ENCODE measurements at places on chromosomes 16 and 17. TPM values are rescaled to one million over a fixed set of nuclear protein-coding genes. Genes with fewer than 3 reads are reported as not detected.
A peak's percentile ranks its signal among the peaks of the same experiment; 100 is the strongest.

The ASPA gene
- total RNA-seq: 4.7 TPM

The C17orf50 gene
- not detected for total RNA-seq

The DLX4 gene
- not detected for total RNA-seq

The PRSS33 gene
- total RNA-seq: not detected

The EEF2K gene
- 11.5 TPM for total RNA-seq

The CES1 gene
- total RNA-seq: 8.4 TPM

The CSH1 gene
- total RNA-seq: not detected

The PIK3R6 gene
- total RNA-seq: 0.37 TPM

The MYH1 gene
- total RNA-seq: not detected

The BIRC5 gene
- 0.42 TPM for total RNA-seq

The MT1H gene
- 4.4 TPM for total RNA-seq

- no peak overlapping the region for H3K4me3 ChIP-seq
- H3K36me3 ChIP-seq: peaks cover 2% of the 10 kb centered on the region
- H3K27ac ChIP-seq: no peak overlapping the region
- no peak for DNase-seq
- no peaks in the 10 kb centered on the region for H3K4me1 ChIP-seq
These were observed 15.3 kb downstream of the ITGAM start for GRCh38 chr16:31274831-31275816.

DNA sequence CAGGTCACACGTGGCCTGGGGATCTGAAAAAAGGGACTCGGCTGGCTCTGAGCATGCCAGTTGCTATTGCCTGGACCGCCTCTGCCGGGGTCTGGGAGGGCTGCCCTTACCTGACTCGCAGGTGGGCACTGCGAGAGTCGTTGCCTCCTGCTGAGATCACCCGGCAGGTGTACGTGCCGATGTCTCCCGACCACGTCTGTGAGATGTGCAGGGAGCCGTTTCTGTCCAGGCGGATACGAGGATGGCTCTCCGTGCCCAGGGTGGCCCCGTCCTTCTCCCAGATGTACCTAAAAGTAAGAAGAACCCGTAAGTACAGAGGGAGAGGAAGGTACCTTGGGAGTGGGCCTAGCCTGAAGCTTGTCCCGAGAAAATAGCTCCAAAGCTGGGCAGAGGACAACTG is 112.0 kb upstream of the CDC42EP4 start:
- no peak overlapping the region for H3K4me3 ChIP-seq
- no peak for DNase-seq
- H3K27ac ChIP-seq: no peak overlapping the region
- H3K27me3 ChIP-seq: no peaks in the 10 kb centered on the region

GRCh38 chr17:16459855-16460550 is 32.0 kb downstream of the LRRC75A start:
- peaks cover 9% of the 10 kb centered on the region for H3K4me1 ChIP-seq
- no peak overlapping the region for H3K4me3 ChIP-seq
- no peaks in the 10 kb centered on the region for H3K36me3 ChIP-seq

- no peaks in the 10 kb centered on the region for H3K4me1 ChIP-seq
- no peak overlapping the region for H3K27ac ChIP-seq
- H3K4me3 ChIP-seq: no peak overlapping the region
- no peaks in the 10 kb centered on the region for H3K36me3 ChIP-seq
- DNase-seq: no peak
These were observed 290.5 kb upstream of the FOXF1 start for GRCh38 chr16:86219655-86220445.

GRCh38 chr17:1007310-1008007 is 10.5 kb downstream of the TIMM22 start:
- DNase-seq: no peak
- H3K4me3 ChIP-seq: no peak overlapping the region
- no peaks in the 10 kb centered on the region for H3K27me3 ChIP-seq

- H3K36me3 ChIP-seq: no peaks in the 10 kb centered on the region
- H3K27ac ChIP-seq: no peak overlapping the region
- H3K27me3 ChIP-seq: no peaks in the 10 kb centered on the region
- no peak overlapping the region for H3K4me3 ChIP-seq
These were observed 387.8 kb upstream of the SALL1 start for GRCh38 chr16:51538707-51539498.

DNA sequence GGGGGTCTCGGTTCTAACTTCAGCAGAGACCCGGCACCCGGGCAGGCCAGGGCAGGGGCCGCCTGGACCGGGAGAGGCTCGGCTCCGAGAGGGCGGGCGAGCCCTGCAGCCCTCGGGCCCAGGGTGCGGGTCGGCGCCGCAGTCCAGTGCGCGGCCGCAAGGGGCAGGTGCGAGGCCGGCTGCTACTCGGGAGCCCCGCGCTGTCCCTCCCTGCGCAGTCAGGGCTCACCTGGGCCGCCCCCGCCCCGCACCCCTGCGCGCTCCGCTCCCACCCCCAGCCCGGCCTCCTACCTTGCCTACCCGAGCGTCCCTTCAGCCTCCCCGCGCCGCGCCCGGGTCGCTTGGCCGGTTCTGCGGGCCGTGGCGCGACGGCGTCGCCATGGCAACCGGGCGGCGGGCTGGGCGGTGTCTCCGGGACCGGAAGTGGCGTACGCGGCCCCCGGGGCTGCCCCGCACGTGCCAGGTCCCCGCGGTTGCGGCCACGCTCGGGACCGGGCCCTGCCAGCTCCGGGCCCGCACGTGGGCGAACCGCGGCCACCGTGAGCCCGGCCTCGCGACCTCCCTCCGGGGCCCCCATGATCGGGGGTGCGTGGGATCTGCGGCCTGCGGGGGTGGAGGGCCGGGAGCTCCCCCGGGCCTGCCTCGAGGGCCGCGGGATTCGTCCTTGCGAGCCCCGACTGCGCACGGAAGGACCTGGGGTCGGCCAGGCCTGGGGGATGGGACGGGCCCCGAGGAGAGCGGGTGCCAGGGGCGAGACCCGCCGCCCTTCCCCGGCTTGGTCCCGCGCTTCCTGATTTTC is at the start of gene CYB561:
Gene CYB561 (minus strand): TSS at position 353 of the 799 bp plus-strand sequence. CDS start 8,759 bp downstream, outside the sequence.
- H3K27ac ChIP-seq: peak within 1 kb of the TSS; percentile 75
- peak; percentile 60 for DNase-seq
- H3K27me3 ChIP-seq: no peaks in the 10 kb centered on the region
- no peaks in the 10 kb centered on the region for H3K36me3 ChIP-seq
- H3K4me1 ChIP-seq: peaks cover 7% of the 10 kb centered on the region

GRCh38 chr16:15874745-15875314 is 13.6 kb downstream of the CEP20 start:
- no peak for DNase-seq
- H3K4me3 ChIP-seq: no peak overlapping the region
- no peaks in the 10 kb centered on the region for H3K4me1 ChIP-seq
- H3K27ac ChIP-seq: no peak overlapping the region
- peaks cover 6% of the 10 kb centered on the region for H3K36me3 ChIP-seq

GRCh38 chr17:27523712-27524111 is 67.5 kb downstream of the KSR1 start:
- no peaks in the 10 kb centered on the region for H3K27me3 ChIP-seq
- no peak overlapping the region for H3K4me3 ChIP-seq
- H3K4me1 ChIP-seq: peaks cover 6% of the 10 kb centered on the region
- no peak overlapping the region for H3K27ac ChIP-seq
- no peak for DNase-seq

- no peaks in the 10 kb centered on the region for H3K36me3 ChIP-seq
- no peak for DNase-seq
- no peaks in the 10 kb centered on the region for H3K4me1 ChIP-seq
- no peaks in the 10 kb centered on the region for H3K27me3 ChIP-seq
These were observed 5.7 kb downstream of the ATP2C2 start for GRCh38 chr16:84373907-84374489.

- no peaks in the 10 kb centered on the region for H3K36me3 ChIP-seq
- no peak overlapping the region for H3K4me3 ChIP-seq
- no peaks in the 10 kb centered on the region for H3K27me3 ChIP-seq
- DNase-seq: no peak
- peaks cover 15% of the 10 kb centered on the region for H3K4me1 ChIP-seq
These were observed 10.9 kb downstream of the UBALD2 start for GRCh38 chr17:76276069-76276431.

DNA sequence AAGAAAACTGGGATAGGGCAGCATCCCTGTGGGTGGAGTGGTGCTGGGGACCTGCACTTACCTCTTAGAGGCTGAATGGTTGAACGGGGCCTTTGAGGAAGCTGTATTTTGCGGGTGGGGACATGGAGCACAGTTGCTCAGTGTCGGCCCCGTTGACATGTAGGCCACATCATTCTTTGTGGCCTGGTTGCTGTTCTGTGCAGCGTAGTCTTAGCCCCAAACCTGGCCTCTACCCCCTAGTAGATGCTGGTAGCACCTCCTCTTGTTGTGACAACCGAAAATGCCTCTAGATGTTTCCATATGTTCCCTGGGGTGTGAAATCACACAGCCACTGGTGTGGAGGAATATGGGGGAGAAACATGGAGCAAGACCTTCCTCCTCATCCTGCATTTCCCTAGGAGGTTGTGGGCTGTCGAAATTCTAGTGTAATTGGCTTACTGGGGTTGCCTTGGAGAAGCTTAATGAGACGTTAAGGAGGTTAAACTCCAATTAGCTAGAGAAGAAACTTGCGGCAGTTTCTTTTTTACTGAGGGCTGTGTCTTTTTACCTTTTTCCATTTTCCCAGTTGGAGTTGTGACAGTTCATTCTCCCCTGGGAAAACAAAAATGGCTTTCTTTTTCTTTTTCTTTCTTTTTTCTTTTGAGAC is 9.4 kb downstream of the ABCC1 start:
- H3K27ac ChIP-seq: no peak overlapping the region
- no peaks in the 10 kb centered on the region for H3K27me3 ChIP-seq
- no peaks in the 10 kb centered on the region for H3K4me1 ChIP-seq
- H3K36me3 ChIP-seq: no peaks in the 10 kb centered on the region
- no peak overlapping the region for H3K4me3 ChIP-seq
- no peak for DNase-seq

- H3K27ac ChIP-seq: peak within 1 kb of the TSS; percentile 98
- H3K4me3 ChIP-seq: peak within 1 kb of the TSS; percentile 83
- peak; percentile 90 for DNase-seq
- peaks cover 26% of the 10 kb centered on the region for H3K4me1 ChIP-seq
- H3K36me3 ChIP-seq: no peaks in the 10 kb centered on the region
These were observed at the start of gene SIAH1 for GRCh38 chr16:48385253-48386150. Gene SIAH1 (minus strand): TSS chr16:48385413. CDS start chr16:48362428, 22,985 bp downstream.

- no peak for DNase-seq
- no peaks in the 10 kb centered on the region for H3K36me3 ChIP-seq
- H3K4me3 ChIP-seq: no peak overlapping the region
- H3K27ac ChIP-seq: no peak overlapping the region
- no peaks in the 10 kb centered on the region for H3K4me1 ChIP-seq
These were observed 105.0 kb downstream of the ABCC6 start for GRCh38 chr16:16118337-16118736.

GRCh38 chr17:19672009-19672750 is 23.6 kb downstream of the ALDH3A2 start:
- DNase-seq: peak; percentile 46
- H3K4me3 ChIP-seq: no peak overlapping the region
- H3K27ac ChIP-seq: peak overlapping the region; percentile 62
- H3K4me1 ChIP-seq: peaks cover 29% of the 10 kb centered on the region
- no peaks in the 10 kb centered on the region for H3K27me3 ChIP-seq

- H3K4me1 ChIP-seq: no peaks in the 10 kb centered on the region
- H3K36me3 ChIP-seq: no peaks in the 10 kb centered on the region
- H3K27ac ChIP-seq: no peak overlapping the region
- DNase-seq: no peak
- peaks cover 3% of the 10 kb centered on the region for H3K27me3 ChIP-seq
These were observed 83.7 kb upstream of the CRHR1 start for GRCh38 chr17:45700171-45701090.

DNA sequence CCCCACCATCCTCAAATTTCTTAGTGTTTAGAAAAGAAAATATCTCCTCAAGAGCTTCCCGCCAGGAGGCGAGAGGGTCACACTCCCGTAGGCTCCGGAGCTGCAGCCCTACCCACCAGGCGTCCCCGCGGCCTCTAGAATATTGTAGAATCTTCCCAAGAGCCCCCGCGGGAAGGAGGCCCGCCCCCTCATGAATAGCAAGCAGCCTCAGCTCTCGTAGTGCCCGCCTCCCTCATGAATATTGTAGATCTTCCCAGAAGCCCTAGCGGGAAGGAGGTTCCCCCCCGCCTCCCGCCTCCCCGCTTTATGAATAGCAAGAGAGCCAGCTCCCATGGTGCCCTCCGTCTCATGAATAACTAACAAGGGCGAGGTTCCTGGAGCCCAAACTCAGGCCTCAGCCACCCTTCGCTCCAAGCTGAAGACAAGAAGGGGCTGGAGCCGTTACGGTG is at the start of gene FBXO47:
Gene FBXO47 (minus strand): TSS at position 114 of the 449 bp plus-strand sequence. CDS start 4,378 bp downstream, outside the sequence.
- H3K36me3 ChIP-seq: no peaks in the 10 kb centered on the region
- H3K27ac ChIP-seq: peak within 1 kb of the TSS; percentile 61
- peaks cover 2% of the 10 kb centered on the region for H3K4me1 ChIP-seq
- peak; percentile 79 for DNase-seq
- H3K27me3 ChIP-seq: no peaks in the 10 kb centered on the region

- DNase-seq: no peak
- no peaks in the 10 kb centered on the region for H3K27me3 ChIP-seq
- H3K4me3 ChIP-seq: no peak overlapping the region
- H3K4me1 ChIP-seq: no peaks in the 10 kb centered on the region
These were observed 109.3 kb upstream of the CHMP6 start for GRCh38 chr17:80882323-80882722.

GRCh38 chr16:8173111-8173644 is 417.1 kb downstream of the TMEM114 start:
- no peaks in the 10 kb centered on the region for H3K36me3 ChIP-seq
- no peaks in the 10 kb centered on the region for H3K4me1 ChIP-seq
- no peaks in the 10 kb centered on the region for H3K27me3 ChIP-seq
- peak; percentile 73 for DNase-seq
- no peak overlapping the region for H3K4me3 ChIP-seq
- no peak overlapping the region for H3K27ac ChIP-seq

DNA sequence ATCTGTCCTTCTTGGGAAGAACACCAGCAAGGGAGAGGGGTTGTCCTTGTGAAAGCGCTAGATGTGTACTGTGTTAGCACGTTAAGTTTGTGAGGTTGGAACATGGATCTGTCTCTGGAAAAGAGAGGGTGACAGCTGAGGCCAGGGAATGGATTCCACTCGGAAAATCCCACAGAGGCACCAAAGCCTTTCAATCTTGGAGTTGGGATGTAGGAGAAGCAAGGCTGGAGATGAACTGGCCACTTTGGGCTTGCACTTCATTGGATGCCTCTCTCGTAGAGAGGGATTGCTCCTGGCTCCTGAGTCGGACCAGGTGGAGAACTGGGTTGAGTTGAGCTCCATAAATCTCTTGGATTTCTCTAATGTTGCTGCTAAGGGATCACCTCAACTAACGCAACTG is 67.2 kb downstream of the CCDC182 start:
- H3K27ac ChIP-seq: no peak overlapping the region
- no peak for DNase-seq
- H3K4me1 ChIP-seq: no peaks in the 10 kb centered on the region
- no peak overlapping the region for H3K4me3 ChIP-seq
- peaks cover 1% of the 10 kb centered on the region for H3K36me3 ChIP-seq
- no peaks in the 10 kb centered on the region for H3K27me3 ChIP-seq

GRCh38 chr17:74187761-74188160 is 15.7 kb upstream of the RPL38 start:
- H3K4me1 ChIP-seq: no peaks in the 10 kb centered on the region
- H3K27me3 ChIP-seq: no peaks in the 10 kb centered on the region
- H3K4me3 ChIP-seq: no peak overlapping the region
- DNase-seq: no peak
- no peak overlapping the region for H3K27ac ChIP-seq
